GM04503 (cell line): ENCODE measurements at places on chromosomes 1 and 21.

DNA sequence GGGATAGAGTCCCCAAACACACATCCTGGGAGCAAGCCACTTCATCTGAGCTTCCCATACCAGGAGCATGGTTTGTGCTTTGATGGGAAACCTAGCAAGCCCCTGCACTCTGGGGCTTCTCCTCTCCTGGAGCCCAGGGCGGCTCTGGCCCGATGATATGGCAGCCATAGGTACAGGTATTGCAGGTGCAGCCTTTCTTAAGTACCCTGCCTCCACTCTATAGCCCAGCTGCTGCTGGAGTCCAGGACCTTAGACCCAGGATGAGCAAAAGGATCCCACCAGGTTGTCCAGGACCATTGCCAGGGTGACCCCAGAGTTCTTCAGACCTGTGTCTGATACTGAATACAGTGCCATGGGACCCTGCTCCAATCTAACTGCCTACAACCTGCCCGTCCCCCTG lies 4.2 kb downstream of the C1orf226 start:
- no peak for DNase-seq

- no peak for DNase-seq
Measured at GRCh38 chr1:1946540-1946939, 27.5 kb upstream of the TMEM52 start.

GRCh38 chr21:46394595-46395104 lies 64.0 kb upstream of the DIP2A start:
- DNase-seq: no peak

- no peak for DNase-seq
Measured at GRCh38 chr21:27528697-27529096, 561.8 kb upstream of the ADAMTS5 start.

GRCh38 chr1:233112186-233113008 lies 162.0 kb downstream of the NTPCR start:
- DNase-seq: no peak

DNA sequence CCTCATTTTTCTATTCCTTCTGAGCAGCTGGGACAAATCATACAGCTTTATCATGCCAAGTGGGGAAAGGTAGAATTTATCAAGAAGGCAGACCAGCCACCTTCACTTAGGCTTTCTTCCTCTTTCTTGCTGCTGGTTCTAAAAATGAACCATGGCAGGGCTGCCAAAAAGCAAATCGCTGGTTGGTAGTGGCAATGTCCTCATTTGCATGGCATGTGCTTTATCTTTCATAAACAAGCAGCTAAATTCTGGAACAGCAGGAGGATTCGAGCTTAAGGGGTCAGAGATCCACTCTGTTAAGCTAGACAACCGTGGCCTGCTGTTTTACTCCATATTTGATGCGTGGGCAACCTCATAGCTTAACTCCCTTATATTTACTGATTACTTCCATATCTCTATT lies 91.3 kb downstream of the RPE65 start:
- no peak for DNase-seq

- DNase-seq: peak; percentile 92
Measured at GRCh38 chr1:26378088-26378878, 5.7 kb upstream of the ZNF683 start.
